NCI-H2107 (cell line): ENCODE measurements at places on chromosomes 4 and X.

DNA sequence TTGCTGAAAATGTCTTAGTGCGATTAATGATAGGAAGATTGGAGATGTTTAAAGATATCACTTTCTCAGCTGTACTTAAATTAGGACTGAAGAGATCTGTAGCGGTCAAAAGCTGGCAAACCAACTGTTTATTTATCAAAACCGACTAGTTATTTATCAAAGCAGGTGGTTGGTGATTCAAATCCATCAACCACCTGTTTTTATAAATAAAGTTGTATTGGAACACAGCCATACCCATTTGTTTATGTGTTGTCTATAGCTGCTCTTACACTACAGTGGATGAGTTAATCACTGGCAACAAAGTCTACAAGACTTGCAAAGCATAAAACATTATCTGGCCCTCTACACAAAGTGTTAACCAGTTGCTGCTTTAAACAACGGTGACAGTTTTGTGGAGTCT is 76.8 kb downstream of the IL15 start:
- DNase-seq = no peak

- no peak for DNase-seq
These were observed 105.8 kb upstream of the PDHA1 start for GRCh38 chrX:19237901-19238300.

DNA sequence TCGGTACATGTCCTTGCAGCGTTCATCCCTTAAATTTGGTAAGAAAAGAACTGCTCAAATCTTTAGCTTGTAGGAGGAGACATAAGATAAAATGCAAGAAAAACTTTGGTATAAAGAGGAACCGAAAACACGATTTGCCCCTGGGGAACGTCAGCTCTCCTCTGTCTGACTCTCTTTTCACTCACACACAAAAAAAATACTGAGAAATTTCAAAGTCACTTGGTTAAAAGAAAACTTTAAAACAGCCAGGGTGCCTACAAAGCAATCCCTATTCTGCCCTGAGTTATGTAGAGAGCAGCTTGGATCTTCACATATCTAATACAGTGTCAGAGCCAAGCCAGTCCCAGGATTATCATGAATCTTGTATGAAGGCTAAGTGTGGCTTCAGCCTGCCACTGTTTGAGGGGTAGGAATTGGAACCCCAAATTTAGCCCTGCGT is 248.5 kb upstream of the CXXC4 start:
- no peak for DNase-seq

DNA sequence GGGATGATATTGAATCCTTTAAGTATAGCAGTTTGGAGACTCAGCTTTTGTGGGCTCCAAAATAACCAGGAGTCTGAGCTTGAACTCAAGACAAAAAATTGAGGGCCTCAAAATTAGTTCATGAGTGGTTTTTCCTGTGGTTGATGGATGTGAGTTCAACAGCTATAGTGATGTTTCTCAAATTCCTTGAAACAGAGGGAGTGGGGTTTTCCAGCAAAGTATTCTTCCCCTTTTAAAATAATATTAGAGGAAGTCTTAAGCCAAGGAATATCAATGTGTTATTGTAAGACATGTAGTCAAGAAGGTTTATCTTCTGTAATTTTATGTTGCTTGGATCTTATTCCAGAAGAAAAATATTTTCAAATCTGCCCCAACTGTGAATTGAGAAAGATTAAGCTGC is 10.6 kb downstream of the OTC start:
- DNase-seq = no peak

DNA sequence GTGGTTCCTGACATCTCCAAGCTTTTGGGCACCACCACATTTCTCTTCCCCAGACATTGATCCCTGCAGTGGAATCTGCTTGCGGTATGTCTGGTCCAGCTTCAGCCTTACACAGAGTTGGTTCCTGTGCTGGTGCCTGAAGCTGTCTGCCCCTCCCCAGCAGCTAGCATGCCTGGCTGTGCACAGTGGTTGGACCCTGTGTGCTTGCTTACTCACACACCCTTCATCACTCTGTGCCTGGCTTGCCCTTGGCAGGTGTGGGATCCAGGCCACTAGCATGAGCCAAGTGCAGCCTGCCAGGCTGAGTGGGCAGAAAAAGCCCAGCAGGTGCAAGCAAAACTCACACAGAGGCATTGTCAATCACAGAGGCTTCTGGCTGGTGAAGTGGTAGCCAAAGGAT is 473.8 kb downstream of the ACTRT1 start:
- DNase-seq = no peak

- DNase-seq = no peak
These were observed 62.5 kb upstream of the ENPP6 start for GRCh38 chr4:184280137-184280536.

- DNase-seq = no peak
These were observed 32.5 kb downstream of the TSPAN5 start for GRCh38 chr4:98625920-98626319.

GRCh38 chr4:78695910-78696309 is 80.2 kb upstream of the BMP2K start:
- DNase-seq = no peak

DNA sequence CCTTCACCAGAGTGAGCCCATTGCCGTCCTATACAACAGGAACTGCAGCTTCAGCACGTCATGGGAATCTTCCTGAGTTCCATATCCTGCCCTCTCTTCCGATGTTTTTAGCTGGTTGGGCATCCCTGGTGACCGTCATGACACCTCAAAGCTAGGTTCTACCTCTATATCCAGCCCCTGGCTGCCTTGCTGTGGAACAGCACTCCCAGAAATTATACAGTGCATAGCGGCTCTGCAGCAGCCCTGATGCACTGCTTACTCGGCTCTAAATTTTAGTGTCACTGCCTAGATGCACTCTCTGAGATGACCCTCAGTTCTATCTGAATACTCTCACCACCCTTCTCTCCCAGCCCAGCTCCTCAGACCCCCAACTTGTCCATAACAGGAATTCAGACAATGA is 44.3 kb downstream of the ARHGEF38 start:
- no peak for DNase-seq

DNA sequence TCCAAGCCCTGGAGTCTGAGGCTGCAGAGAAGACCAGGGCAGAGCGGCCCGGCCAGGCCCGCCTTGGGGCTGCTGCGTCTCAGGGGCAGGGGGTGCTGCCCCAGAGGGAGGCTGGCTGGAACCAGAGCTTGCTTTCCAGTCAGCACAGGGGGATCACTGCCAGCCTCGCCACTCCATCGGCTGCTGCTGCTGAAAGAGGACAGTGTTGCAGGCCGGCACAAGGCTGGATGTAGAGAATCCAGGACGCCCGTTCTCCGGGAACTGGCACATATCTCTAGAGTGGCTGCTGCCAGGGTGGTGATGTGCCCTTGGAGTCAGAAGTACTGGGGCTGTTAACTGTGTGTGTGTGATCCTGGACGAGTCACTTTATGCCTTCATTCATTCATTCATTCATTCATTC is 31.9 kb upstream of the SORCS2 start:
- DNase-seq = no peak

DNA sequence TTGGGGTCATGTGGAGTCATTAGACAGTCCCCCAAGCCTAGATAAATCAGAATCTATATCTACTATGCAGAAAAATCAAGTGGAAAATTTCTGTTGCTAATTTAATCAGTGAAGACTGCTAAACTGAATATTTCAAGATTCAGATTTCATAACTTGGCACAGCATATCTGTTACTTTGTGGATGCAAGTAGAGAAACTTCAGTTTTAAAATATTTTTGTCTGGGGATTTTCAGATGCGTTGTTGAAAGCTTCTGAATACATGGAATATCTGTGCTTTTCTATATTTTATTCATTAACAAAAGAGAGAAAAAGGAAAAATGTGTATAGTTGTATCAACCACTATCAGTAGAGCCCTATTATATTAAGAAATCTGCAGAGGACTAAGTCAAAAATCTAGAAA is 4.4 kb downstream of the FGF5 start:
- no peak for DNase-seq

DNA sequence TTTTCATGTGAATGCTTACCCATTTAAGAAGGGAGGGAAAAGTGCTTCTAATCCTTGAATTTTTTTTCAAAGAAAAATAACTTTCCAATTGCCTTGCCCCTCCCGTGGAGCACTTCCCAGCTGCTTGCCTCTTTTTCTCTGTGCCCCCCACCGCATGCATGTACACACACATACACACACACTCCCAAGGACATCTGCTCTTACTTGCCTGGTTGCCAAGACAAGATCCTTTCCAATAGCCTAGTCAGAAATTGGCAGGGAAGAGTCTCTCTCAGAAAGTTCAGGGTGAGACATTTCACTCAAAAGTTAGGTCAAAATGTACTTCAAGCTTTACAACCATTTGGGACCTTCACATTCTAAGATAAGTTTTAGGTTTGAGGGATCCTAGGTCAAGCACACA is 10.9 kb downstream of the HHIP start:
- no peak for DNase-seq

GRCh38 chrX:11257290-11257689 is 35.9 kb upstream of the AMELX start:
- no peak for DNase-seq

DNA sequence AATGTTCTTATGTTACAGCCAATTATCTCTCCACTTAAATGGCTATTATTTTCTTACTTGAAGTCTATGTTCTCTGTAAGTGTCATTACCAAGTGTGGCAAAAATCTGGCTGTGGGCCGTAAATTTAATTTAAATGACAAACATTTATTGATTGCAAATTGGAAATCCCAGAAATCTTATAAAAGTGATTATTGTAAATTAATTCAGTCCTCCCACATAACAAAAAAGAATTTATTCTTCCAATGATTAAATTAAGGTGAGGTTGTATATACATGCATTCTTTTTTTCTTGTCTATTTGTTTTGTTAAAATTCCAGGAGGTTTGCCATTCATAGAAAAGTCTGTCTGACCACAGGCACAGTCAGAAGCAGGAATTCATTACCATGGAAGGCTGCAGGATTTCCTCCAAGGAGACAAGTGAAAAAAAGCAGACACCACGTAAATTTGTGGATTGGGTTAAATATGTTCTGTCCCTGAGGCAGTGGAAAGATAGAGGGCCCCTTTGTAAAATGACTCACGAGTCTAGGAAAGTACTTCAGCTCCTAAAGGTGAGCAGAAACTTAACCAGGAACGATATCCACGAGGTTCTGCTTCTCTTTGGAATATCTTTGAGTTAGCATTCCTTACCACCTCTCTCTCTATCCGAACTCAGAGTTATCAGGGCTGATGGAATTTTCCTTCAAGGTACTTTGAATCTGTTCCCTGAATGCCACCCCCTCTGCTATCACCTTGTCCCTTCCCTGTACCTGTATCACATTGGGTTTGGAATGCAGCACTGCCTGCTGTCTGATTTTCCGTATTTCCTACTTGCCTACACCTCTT is 10.7 kb downstream of the PPARGC1A start:
- no peak for DNase-seq

GRCh38 chr4:113978561-113979147 is 793 bp downstream of the ARSJ start:
- DNase-seq = no peak

GRCh38 chr4:664713-665231 is 9.3 kb downstream of the ATP5ME start:
- DNase-seq = no peak

DNA sequence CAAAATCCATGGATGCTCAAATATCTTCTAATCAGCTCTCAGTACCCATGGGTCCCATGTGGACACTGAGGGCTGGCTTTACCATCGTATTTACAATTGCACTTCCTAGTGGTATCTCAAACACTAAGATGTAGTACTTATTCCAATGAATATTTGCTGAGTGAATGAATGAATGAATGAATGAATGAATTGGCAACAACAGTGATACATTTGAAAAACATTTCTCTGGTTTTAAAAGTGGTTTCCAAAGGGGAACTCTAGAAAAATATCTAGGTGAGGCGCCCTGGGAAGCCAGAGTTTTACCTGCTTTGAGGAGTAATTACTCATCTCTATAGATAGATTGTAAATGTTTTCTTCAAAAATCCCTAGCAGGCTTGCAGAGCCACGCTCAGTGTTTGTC is 76.6 kb downstream of the CYTL1 start:
- DNase-seq = no peak

GRCh38 chr4:7857993-7858392 is 81.7 kb downstream of the AFAP1 start:
- no peak for DNase-seq

GRCh38 chrX:356385-357034 is 30.2 kb downstream of the PPP2R3B start:
- no peak for DNase-seq

- DNase-seq = no peak
These were observed 55.9 kb downstream of the CPLX1 start for GRCh38 chr4:770022-770421.

DNA sequence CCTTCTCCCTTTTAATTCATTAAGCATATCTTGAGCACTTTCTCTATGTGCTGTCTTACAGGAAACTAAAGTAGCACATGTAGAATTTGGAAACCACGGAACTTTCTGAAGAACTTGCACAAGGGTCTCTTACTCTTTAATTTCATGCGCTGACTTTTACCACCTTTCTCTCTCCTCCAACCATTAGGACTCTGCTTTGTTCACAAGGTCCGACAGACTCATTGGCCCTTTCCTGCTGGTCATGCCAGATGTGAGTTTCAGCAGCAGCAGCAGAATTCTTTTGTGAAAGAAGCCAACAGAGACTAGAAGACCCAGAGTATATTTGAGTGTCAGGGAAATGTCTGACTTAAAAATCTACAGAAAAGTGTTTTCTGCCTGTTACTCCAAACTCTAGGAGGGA is 207.1 kb downstream of the GUCY2F start:
- DNase-seq = no peak
